ENCODE measurements at places on chromosomes 3 and 15. TPM values are rescaled to one million over a fixed set of nuclear protein-coding genes. Genes with fewer than 3 reads are reported as not detected.

GRCh38 chr15:47041301-47041700, 676.0 kb upstream of the SEMA6D start:
- no peak for DNase-seq

GRCh38 chr3:24237971-24238706, 256.5 kb downstream of the THRB start:
- DNase-seq: peak; percentile 52

GRCh38 chr3:151299006-151299405, 17.6 kb downstream of the GPR87 start:
- DNase-seq: no peak

DNA sequence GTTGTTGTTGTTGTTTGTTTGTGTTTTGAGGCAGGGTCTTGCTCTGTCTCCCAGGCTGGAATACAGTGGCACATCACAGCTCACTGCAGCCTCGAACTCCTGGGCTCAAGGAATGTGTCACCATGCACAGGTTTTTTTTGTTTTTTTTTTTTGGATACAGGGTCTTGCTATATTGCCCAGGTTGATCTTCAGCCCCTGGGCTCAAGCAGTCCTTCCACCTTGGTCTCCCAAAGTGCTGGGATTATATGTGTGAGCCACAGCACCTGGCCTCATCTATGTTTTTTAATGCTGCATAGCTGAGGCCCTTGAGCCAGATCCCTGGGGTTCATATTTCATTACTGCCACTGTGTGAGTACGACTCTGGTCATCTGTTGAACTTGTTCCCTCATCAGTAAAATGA, 352.6 kb downstream of the FEZF2 start:
- DNase-seq: no peak

GRCh38 chr3:156509189-156510174, 45.4 kb downstream of the SSR3 start:
- peak; percentile 60 for DNase-seq

DNA sequence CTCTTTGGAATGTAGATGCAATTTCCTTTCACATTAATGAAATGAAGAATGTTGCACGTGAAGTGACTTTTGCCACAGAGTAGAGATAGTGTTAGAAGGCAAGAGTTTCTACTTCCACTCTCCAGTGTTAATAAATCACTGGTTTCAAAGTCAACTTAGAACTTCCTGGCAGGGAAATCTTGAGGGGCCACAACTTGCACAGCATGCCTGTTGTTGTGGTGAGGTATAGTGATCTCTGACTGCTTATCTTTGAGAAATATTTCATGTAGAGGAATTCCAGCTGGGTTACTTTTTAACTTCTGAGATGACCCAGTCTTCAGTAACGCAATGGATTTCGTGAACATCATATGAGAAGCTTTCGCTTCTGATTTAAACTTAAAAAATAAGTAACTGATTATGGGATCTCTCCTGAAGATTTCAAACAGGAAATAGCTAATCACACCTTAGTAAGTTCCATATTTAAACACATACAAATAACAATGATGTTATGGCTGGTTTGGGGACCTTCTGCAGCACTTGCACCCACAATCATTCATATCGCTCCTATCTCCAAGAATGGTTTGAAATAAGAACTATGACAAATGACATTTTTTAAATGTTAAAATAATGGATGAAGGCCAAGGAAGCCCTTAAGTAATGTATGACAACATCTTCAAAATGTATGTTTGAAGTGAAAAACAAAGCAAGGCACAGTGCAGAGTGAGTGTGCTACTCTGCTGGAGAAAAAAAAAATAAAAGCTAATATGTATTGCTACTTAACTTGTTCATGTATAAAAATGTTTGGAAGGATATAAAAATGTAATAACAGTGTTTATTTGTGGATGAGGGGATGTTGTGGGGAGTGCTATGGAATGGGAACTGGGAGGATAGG, 726.5 kb upstream of the NECTIN3 start:
- DNase-seq: no peak

DNA sequence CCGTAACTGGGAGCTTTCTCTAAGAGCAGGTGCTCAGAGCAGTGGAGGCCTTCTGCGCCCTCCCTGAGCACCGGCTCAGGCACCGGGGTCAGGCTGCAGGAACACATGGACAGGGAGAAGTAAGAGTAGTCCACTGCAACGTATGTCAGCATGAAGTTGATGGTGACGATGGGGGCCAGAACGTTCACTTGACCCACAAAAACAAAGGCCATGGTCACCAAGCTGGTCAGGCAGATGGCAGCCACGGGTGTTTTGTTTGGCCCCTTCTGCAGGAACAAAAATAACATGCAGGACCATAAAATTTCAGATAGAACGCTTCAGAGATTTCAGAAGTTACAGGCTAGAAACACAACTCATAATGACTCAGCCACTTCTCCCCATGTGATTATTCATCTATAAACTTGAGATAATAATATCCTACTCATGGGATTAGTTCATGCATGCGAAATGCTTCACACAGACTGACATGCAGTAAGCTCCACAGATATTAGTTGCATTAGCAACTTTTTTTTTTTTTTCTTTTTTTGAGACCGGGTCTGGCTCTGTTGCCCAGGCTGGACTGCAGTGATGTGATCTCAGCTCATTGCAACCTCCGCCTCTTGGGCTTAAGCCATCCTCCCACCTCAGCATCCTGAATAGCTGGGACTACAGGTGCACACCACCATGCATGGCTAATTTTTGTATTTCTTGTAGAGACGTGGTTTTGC, 52.2 kb upstream of the HEG1 start:
- no peak for DNase-seq

DNA sequence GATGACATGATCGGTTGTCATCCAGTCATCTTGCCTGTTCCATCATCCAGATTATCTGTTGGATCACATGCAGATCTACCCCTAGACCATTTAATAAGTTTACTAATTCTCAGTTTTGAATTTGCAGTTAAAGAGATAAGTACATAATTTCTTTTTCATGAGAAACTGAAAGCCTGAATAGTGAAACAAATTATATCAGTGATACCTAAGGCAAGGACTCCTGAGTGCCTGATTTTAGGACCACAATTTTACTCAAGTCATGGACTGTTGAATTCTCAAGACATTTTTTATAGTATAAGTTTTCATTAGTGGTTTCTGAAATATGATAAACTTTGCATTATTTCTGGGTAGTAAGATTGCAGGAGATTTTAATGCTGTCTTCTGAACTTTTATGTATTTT, 13.2 kb downstream of the SIDT1 start:
- no peak for DNase-seq

DNA sequence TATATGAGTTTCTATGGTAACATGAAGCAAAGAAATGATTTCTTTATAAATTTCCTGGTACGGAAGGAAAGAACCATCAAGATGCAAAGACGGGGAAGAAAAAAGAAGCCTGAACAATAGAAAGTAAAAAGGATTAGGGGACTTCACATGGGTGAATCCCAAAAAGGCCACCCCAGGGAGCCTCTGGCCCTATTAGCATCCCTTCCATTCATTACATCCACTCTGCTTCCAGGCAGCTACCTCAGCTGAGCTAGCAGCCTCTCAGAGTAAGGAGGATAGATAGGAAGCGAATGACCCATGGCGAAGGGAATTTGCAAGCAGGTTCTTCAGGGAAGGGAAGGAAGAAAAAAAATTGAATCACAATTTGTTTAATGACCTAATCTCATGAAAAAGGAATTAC, 81.6 kb downstream of the GABRB3 start:
- DNase-seq: no peak

DNA sequence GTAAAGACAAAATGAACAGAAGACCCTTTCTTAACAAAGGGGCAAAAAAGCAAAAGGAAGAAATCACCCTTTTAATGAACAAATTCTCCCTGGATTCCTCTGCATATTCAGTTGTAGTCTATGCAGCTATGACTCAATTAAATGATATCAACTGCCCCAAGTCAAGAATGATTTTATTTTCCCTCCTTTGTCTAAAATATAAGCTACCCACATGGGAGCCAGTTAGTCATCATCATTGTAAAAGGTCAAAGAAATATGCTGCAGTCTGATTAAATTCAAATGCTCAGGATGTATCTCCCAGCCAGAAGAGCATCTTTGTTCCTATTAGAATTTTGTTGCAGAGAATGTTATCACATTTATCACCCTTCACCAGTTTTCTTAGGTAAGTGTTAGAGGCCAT, 84.0 kb downstream of the SST start:
- no peak for DNase-seq

DNA sequence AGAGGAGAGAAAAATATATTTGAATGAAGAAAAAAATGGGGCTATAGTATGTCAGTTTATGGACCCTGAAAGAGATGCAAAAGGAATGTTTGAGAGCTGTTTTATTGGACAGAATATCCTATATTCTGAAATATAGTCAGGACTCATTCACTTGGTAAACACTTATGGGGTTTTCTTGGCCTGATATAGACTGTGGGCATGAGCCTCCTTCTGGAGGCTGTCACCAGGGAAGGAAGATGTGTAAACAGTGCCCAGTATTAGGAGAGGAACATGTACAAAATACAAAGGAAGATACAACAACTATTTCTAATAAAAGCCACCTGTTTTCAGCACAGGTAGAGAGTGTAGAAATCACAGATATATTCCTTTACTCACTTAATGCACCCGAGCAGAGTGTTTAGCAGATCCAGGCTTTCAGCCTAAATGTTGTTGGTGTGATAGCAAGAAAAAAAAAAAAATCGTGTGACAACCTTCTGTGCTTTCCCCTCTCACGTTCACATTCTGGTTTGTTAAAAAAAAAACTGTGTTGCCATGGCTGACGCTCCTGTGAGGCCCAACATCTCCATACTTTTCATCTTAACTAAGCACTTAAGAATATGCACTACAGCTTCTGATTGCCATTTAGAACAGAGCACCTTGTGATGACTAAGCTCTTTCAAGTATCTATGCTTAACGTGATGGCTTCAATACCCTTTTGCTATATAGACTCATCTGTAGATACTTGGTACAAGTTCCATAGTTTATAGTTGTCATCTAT, 134.1 kb downstream of the MBNL1 start:
- DNase-seq: no peak

DNA sequence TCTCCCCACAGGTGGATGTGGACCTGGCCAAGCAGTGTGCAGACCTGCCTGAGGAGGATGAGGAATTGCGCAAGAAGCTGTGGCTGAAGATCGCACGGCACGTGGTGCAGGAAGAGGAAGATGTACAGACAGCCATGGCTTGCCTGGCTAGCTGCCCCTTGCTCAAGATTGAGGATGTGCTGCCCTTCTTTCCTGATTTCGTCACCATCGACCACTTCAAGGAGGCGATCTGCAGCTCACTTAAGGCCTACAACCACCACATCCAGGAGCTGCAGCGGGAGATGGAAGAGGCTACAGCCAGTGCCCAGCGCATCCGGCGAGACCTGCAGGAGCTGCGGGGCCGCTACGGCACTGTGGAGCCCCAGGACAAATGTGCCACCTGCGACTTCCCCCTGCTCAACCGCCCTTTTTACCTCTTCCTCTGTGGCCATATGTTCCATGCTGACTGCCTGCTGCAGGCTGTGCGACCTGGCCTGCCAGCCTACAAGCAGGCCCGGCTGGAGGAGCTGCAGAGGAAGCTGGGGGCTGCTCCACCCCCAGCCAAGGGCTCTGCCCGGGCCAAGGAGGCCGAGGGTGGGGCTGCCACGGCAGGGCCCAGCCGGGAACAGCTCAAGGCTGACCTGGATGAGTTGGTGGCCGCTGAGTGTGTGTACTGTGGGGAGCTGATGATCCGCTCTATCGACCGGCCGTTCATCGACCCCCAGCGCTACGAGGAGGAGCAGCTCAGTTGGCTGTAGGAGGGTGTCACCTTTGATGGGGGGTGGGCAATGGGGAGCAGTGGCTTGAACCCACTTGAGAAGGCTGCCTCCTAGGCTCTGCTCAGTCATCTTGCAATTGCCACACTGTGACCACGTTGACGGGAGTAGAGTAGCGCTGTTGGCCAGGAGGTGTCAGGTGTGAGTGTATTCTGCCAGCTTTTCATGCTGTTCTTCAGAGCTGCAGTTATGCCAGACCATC, 8.6 kb downstream of the VPS18 start:
- DNase-seq: no peak

DNA sequence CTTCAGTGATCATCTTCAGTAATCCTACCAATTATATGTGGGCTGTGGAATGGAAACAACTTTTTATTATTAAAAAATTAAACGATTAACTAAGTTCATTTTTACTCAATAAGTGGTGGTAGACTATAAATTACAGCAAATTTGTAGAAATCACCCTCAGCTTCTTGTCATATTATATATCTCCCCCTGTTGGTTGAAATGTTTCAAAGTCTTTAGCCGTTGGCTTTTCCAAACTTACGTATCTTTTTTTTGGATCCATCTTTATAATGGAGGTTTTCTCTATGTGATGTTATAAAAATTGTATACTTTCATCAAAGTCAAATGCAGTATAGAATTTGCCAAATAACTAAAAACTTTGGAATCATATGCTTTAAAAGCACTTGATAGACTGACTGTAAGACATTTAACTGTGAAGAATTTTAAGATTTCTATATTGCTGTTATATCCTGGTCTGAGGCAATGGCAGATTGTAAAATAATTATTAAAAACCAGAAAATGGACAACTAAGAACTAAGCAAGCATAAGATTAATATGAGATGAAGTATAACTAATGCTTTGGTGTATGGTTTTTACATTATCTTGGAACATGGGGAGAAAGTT, 44.7 kb downstream of the ATP11B start:
- no peak for DNase-seq

DNA sequence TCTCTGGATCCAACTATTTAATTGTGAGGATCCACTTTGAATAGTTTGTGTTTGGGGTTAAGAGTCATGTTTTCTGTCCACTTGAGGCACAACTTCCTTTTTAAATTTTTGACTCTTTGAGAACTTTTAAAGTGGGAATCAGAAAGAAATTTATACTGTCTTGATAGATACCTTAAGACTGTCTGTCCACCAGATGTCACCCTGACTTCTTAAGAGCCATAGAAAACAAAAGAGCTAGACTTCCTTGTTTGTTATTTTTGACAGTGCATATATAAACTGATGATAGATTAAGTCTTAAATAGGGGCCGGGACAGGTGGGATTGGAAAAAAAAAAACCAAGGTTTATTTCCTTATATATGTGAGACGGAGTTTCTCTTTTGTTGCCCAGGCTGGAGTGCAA, 52.1 kb upstream of the WDR72 start:
- no peak for DNase-seq

Gene IL16
- 0.82 TPM for total RNA-seq

Gene SI
- total RNA-seq: not detected

Gene GPR27
- 43.6 TPM for total RNA-seq

Measured in frontal cortex (tissue), 4 donors.